ENCODE measurements at places on chromosomes 7 and 10. TPM values are rescaled to one million over a fixed set of nuclear protein-coding genes. Genes with fewer than 3 reads are reported as not detected.
A peak's percentile ranks its signal among the peaks of the same experiment; 100 is the strongest.

The C10orf143 gene
- 5.4 TPM for total RNA-seq

- H3K27ac ChIP-seq = no peak overlapping the region
- H3K27me3 ChIP-seq = peaks cover 5% of the 10 kb centered on the region
- H3K4me1 ChIP-seq = no peaks in the 10 kb centered on the region
- no peak for DNase-seq
Observed at GRCh38 chr10:48231178-48231577, 43.3 kb downstream of the FRMPD2 start.

DNA sequence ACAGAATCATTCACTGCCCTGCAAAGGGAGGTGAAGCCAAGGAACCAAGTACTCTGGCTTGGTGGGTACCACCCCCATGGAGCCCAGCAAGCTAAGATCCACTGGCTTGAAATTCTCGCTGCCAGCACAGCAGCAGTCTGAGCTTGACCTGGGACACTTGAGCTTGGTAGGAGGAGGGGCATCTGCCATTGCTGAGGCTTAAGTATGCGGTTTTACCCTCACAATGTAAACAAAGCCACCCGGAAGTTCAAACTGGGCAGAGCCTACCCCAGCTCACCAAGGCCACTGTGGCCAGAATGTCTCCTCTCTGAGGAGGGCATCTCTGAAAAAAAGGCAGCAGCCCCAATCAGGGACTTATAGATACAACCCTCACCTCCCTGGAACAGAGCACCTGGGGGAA is 1050.0 kb upstream of the GHITM start:
- no peak overlapping the region for H3K27ac ChIP-seq
- DNase-seq = no peak
- no peaks in the 10 kb centered on the region for H3K27me3 ChIP-seq

DNA sequence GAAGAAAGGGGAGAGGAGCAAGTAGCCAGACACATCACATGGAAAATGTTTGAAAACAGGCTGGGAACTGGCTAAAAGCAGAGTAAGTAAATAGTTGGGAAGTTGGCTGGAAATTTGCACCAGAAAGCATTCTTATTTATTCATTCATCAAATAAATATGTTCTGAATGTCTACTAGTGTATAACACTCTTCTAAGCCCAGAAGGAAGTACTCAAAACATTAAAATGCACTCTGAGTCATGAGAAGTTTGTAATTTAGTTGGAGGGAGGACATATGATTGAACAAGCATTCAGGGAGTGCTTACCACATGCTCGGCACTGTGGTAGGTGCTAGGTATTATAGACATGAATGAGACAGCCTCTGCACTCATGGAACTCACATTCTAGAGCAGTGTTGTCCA is 37.0 kb upstream of the CNNM1 start:
- H3K36me3 ChIP-seq = no peaks in the 10 kb centered on the region
- H3K4me1 ChIP-seq = no peaks in the 10 kb centered on the region
- no peak overlapping the region for H3K27ac ChIP-seq
- H3K27me3 ChIP-seq = peaks cover 2% of the 10 kb centered on the region

GRCh38 chr7:150339409-150339809 is 2.0 kb downstream of the RARRES2 start:
- H3K4me1 ChIP-seq = peaks cover 2% of the 10 kb centered on the region
- no peak overlapping the region for H3K27ac ChIP-seq
- no peak overlapping the region for H3K4me3 ChIP-seq
- no peak for DNase-seq
- peaks cover 7% of the 10 kb centered on the region for H3K36me3 ChIP-seq
- H3K27me3 ChIP-seq = peaks cover 18% of the 10 kb centered on the region

DNA sequence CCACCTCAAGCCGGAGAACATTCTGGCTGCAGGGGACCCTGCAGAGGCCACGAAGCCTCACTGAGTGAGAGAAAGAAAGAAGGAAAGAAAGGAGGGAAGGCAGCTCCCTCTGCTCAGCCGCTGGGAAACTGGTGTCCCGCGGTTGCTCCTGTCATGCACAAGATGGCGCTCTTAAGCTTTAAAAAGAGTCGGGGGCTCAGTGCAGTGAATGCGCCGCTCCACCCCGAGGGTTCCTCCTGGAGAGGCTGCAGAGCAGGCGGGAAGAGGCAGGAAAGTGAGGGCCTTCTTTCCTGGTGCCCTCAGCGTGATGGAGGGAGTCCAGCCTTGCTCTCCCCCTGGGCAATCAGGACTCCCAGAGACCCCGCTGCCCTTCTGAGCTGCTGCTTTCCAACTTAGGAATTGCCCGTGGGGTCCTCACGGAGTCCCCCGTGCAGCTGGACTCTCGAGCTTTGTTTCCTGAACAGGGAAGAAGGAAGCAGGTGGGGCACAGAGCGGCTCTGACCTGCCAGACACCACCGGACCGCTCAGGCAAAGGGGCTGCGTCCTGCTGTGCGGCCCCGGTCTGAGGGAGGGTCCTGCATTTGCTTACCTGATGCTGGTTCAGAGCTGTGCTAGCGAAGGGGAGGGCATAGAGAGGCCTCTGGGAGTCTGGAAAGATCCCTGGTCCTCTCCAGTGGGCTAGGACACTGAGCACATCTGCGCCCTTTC is 141.9 kb upstream of the MKI67 start:
- H3K27ac ChIP-seq = no peak overlapping the region
- no peaks in the 10 kb centered on the region for H3K36me3 ChIP-seq
- H3K27me3 ChIP-seq = peaks cover 41% of the 10 kb centered on the region
- H3K4me1 ChIP-seq = no peaks in the 10 kb centered on the region
- DNase-seq = peak; percentile 48
- H3K4me3 ChIP-seq = no peak overlapping the region

Data from activated CD4-positive, alpha-beta T cell treated with anti-CD3 and anti-CD28 coated beads for 36 hours (primary cell).